ENCODE measurements at places on chromosomes 7 and 10. TPM values are rescaled to one million over a fixed set of nuclear protein-coding genes. Genes with fewer than 3 reads are reported as not detected.

DNA sequence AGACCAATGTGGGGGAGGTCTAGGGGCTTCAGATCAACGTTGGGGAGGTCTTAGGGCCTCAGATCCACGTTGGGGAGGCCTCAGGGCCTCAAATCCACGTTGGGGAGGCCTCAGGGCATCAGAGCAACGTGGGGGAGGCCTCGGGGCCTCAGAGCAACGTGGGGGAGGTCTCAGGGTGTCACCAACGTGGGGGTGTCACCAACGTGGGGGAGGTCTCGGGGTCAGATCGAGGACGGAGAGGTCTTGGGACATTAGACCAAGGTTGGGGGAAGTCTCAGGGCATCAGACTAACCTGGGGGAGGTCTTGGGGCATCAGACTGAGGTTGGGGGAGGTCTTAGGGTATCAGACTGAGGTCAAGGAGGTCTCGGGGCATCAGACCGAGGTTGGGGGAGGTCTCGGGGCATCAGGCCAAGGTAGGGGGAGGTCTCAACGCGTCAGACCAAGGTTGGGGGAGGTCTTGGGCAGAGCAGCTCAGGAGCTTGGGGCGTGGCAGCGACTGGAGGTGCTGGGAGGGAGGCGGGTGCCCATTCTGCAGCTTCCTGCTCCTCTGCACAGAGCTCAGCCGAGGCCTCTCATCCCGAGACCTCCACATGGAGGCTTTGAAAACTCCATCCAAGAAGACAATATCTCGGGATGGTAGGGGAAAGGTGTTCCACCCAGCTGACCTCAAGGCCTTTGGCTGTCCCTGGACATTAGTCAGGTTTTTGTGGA lies 159.8 kb downstream of the WDR37 start:
- H3K27me3 ChIP-seq, result no peaks in the 10 kb centered on the region
- no peak overlapping the region for H3K4me3 ChIP-seq
- no peak overlapping the region for H3K27ac ChIP-seq
- no peak for DNase-seq

GRCh38 chr10:77034795-77035194 lies 602.8 kb downstream of the KCNMA1 start:
- no peaks in the 10 kb centered on the region for H3K27me3 ChIP-seq
- H3K4me3 ChIP-seq, result no peak overlapping the region
- no peaks in the 10 kb centered on the region for H3K36me3 ChIP-seq
- no peak overlapping the region for H3K27ac ChIP-seq
- H3K4me1 ChIP-seq, result peaks cover 10% of the 10 kb centered on the region
- no peak for DNase-seq

The GIMAP8 gene
- total RNA-seq, result not detected

The C7orf57 gene
- total RNA-seq, result not detected

DNA sequence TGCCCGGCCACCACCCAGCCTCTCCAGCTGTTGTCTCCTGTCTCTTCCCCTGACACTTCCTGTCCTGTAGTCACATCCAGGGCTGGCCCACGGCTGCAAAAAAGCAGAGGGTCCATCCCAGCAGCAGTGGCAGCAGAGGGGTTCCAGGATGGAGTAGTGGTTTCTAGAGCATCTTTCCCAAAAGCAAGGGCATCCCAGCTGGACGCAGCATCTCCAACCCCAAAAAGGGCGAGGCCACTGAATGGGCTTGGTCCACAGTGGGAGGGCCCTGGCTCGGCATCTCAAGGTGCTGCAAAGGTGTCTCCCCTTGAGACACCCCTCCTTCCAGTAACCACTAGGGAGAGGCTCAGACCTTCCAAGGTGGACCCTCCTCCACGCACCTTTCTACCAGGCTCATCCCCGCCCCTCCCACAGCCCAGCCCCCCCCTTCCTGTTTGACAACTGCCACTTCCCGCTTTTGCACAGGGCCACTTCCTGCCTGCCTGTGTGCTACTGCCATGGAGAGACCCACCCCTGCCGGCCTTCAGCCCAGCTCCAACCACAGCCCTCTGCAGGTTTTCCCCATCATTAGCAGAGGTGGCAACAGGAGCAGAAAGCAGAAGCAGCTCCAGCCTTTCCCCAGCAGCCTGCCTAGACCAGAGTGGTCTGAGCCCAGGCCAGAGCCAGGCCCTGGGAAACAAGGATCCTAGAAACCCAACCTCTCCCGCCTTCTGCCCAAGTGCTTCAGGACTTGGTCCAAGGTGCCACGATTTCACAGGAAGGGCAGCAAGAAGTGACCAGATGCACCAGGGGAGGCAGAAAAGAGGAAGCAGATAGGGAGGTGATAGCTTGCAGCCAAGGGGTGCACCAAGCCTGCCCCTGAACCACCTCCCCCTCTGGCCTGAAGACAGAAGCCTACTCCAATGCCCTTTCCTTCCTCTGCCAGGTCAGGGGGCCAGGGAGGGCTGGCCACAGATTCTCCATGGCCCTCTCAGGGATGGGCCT lies 8.6 kb downstream of the CAMK2G start:
- no peak for DNase-seq
- no peaks in the 10 kb centered on the region for H3K27me3 ChIP-seq
- peaks cover 10% of the 10 kb centered on the region for H3K4me1 ChIP-seq
- H3K27ac ChIP-seq, result no peak overlapping the region
- no peak overlapping the region for H3K4me3 ChIP-seq

The LRRD1 gene
- total RNA-seq, result not detected

- no peaks in the 10 kb centered on the region for H3K36me3 ChIP-seq
- no peaks in the 10 kb centered on the region for H3K27me3 ChIP-seq
- no peak for DNase-seq
- H3K27ac ChIP-seq, result no peak overlapping the region
- no peaks in the 10 kb centered on the region for H3K4me1 ChIP-seq
Observed at GRCh38 chr7:117384688-117385362, 42.5 kb downstream of the ASZ1 start.

GRCh38 chr7:101126651-101127459 lies at the start of gene SERPINE1:
SERPINE1 (plus strand) TSS chr7:101127104; CDS start chr7:101128394, 1,290 bp downstream.
- peak within 1 kb of the TSS; percentile 26 for H3K4me3 ChIP-seq
- H3K36me3 ChIP-seq, result no peaks in the 10 kb centered on the region
- H3K27ac ChIP-seq, result no peak within 1 kb of the TSS
- peaks cover 24% of the 10 kb centered on the region for H3K4me1 ChIP-seq
- peak; percentile 75 for DNase-seq

- H3K4me3 ChIP-seq, result no peak overlapping the region
- H3K27me3 ChIP-seq, result no peaks in the 10 kb centered on the region
- no peaks in the 10 kb centered on the region for H3K36me3 ChIP-seq
- no peak for DNase-seq
Observed at GRCh38 chr10:124007102-124007772, 86.2 kb downstream of the CHST15 start.

GRCh38 chr7:30249986-30250774 lies 34.2 kb upstream of the ZNRF2 start:
- H3K4me3 ChIP-seq, result no peak overlapping the region
- no peak for DNase-seq
- H3K27me3 ChIP-seq, result no peaks in the 10 kb centered on the region
- no peaks in the 10 kb centered on the region for H3K36me3 ChIP-seq
- no peak overlapping the region for H3K27ac ChIP-seq

GRCh38 chr10:101968940-101969321 lies 87.0 kb downstream of the ARMH3 start:
- no peaks in the 10 kb centered on the region for H3K36me3 ChIP-seq
- no peak overlapping the region for H3K4me3 ChIP-seq
- peaks cover 9% of the 10 kb centered on the region for H3K4me1 ChIP-seq
- H3K27me3 ChIP-seq, result no peaks in the 10 kb centered on the region
- no peak overlapping the region for H3K27ac ChIP-seq

DNA sequence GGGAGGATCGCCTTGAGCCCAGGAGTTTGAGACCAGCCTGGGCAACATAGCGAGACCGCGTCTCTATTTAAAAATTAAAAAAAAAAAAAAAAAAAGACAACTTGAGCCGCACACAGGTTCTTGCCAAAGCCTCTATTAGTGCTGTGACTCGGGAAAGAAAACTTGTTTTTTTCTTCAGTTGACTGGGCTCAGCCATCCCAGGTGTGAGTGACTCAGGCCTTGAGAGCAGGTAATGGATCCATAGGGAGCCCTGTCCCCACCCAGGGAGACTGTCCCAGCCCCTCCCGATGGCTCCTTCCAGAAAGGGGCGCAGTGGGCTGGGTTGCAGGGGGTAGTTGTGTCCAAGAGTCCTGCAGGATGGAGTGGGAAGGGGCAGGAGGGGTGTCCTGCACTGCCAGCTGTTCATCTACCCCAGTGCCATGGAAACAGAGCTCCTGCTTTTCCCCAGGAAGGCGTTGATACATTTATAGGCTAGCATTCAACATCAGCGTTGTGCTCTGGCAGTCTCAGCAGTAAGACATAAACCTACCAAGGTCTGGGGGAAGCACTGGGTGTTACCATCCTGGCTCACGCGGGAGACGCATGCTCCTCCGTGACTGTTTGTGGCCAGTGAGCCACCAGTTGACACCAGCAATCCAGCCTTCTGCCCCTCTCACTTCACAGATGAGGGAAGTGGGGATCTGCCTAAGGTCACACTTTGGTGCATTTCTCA lies 126.6 kb downstream of the CUX1 start:
- no peak for DNase-seq
- H3K4me1 ChIP-seq, result peaks cover 24% of the 10 kb centered on the region
- H3K36me3 ChIP-seq, result no peaks in the 10 kb centered on the region

DNA sequence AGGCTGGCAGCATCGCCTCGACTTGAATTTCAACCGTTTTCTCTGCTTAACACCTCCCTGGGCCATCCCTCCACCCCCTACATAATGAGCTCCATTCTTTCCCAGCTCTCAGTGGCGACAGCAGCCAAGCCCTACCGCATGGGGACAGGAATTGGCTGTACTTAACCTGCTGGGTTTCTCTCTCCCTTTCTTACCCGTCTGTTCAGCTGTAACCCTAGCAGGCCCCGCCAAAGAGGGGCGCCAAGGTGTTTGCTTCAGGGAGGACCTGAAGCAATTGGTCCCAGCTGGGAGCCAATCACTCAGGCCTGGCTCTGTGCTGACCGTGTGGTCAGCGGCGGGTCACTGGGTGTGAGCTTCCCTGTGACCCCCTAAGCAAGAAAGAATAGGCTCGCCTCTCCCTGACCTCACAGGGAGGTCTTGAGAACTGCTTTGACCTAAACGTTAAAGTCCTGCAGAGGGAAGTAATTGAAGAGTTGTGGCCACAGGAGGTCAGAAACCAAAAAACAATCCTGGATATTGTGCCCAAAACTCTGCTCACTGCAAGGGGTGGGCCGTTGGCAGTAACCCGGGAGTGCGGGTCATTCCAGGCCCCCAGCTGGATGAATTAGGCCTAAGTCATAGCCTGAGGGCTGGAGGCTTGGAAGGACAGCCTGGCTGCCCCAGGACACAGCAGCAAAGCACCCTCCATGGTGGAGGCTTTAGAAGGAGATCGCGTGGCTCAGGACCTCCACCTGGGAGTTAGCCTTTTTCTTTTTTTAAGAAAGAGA lies 114.6 kb downstream of the ITIH5 start:
- no peak overlapping the region for H3K4me3 ChIP-seq
- peaks cover 10% of the 10 kb centered on the region for H3K4me1 ChIP-seq
- H3K27ac ChIP-seq, result no peak overlapping the region
- no peaks in the 10 kb centered on the region for H3K36me3 ChIP-seq

DNA sequence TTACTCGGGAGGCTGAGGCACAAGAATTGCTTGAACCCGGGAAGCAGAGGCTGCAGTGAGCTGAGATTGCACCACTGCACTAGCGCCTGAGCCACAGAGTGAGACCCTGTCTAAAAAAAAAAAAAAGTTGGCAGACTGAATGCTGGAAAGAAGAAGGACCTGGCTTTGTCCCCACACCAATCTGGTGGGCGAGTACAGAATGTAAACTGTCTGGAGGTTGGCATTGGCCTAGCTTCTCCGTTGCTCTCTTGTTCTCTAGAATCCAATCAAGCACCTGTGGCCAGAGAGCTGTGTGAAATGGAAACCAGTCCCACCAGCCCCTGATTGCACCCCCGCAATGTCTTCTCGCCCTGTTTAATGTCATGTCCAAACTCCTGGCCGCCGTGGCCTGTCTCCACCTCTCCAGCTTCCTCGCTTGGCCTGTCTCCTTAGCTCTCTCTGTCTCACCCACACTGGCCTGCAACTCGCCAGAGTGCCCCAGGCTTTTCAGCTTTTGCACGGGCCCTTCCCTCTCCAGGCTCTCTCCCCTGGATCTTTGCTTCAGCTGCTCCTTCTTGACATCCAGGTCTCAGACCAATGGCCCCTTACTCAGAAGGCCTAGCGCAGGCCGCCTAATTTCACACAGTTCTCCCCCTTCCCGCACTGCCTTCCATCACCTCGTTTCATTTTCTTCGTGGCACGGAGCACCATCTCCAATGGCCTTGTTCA lies 670 bp upstream of the AGK start:
- no peaks in the 10 kb centered on the region for H3K36me3 ChIP-seq
- H3K4me1 ChIP-seq, result peaks cover 9% of the 10 kb centered on the region
- peak overlapping the region; percentile 99 for H3K4me3 ChIP-seq
- no peaks in the 10 kb centered on the region for H3K27me3 ChIP-seq

DNA sequence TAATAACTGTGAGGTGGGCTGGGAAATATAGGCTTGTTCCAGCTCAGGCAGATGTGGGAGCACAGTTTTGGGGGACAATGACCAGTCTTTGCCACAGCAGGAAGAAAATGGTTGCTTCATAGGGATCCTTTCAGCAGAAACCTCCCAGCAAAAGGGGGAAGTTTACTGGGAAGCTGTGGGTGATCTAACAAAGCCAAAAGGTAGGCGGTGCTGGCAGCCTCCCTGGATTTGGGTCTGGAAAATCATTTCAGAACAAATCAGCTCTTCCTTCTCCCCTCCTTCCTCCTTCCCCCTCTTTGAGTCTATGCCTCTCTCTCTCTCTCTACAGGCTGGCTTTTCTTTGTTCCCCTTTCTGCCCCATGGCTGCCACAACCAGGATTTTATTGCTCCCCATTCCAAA lies 16.2 kb downstream of the RPS24 start:
- H3K27ac ChIP-seq, result no peak overlapping the region
- DNase-seq, result no peak
- no peaks in the 10 kb centered on the region for H3K27me3 ChIP-seq
- H3K4me3 ChIP-seq, result no peak overlapping the region

The CPA2 gene
- total RNA-seq, result 0.65 TPM

The AQP1 gene
- total RNA-seq, result 0.87 TPM

The A1CF gene
- not detected for total RNA-seq

DNA sequence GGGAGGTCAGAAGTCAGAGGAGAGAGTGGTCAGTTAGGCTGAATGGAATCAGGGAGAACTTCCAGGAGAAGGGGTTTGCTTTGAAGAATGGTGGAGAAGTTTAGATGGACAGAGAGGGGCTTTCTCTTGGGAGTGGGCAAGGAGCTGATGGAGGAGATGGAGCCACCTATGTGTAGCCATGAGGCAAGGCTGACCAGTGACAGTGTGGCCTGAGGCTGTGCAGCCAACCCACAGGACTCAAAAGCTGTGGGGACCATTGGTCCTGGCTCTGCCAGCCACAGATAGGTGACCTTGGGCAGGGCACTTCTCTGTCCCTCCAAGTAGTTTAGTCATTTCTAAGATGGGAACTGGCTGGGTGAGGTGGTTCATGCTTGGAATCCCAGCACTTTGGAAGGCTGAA lies 18.7 kb downstream of the NEURL1 start:
- no peaks in the 10 kb centered on the region for H3K36me3 ChIP-seq
- DNase-seq, result no peak
- H3K27ac ChIP-seq, result no peak overlapping the region
- H3K27me3 ChIP-seq, result no peaks in the 10 kb centered on the region
- H3K4me1 ChIP-seq, result no peaks in the 10 kb centered on the region
